ENCODE measurements at places on chromosomes 5 and 9.
A peak's percentile ranks its signal among the peaks of the same experiment; 100 is the strongest.

DNA sequence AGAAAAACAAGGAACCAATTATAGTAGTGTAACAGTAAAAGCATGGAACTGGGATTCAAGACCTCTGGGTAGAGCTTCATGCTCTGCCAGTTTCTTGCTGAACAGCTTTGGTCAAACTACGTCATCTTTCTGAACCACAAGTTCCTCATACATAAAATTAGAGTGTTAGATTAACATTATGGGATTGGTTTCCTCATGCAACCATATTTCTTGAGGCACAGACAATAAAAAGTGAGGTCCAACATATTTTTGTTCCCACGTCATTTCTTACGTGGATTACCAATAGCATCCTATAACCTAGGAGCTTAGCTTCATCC lies 354.8 kb downstream of the TMEM232 start:
- no peak for DNase-seq

DNA sequence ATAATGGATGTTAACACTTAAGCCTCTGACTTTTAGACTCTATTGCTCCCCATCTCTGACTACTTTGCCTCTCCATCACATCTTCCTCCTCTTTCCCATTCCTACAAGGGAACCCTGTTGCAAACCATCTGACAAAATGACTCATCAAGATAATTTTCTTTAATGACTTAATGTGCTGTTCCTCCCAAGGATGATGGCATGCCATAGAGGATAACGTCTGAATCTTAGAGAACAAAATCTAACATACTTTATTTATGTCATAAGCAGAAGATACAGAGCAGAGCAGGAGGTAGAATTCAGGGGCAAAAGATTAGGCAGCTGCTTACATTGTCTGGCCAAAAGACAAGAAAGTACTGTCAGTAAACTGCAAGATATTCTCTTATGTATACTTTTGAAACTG lies 76.8 kb downstream of the FGF10 start:
- no peak for DNase-seq

DNA sequence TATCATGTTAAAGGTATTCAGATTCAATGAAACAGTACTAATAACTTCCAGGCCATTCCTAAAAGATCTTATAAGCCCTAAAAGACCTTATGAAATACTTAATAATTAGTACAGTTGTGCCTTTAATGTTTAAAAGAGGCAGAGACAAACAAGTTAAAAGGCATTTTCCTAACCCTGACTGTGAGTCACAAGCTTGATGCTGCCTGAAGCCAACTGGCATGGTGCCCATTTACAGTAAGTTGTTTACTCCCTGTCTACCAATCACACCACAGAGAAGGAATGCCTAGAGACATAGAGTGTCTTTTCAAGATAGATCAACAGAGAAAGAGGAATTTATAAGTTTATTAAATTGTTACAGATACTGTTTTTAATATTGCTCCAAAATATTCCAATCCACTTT lies 47.8 kb downstream of the NR3C1 start:
- peak; percentile 5 for DNase-seq

- no peak for DNase-seq
Observed at GRCh38 chr9:113664181-113664875, 200.8 kb downstream of the RGS3 start.

DNA sequence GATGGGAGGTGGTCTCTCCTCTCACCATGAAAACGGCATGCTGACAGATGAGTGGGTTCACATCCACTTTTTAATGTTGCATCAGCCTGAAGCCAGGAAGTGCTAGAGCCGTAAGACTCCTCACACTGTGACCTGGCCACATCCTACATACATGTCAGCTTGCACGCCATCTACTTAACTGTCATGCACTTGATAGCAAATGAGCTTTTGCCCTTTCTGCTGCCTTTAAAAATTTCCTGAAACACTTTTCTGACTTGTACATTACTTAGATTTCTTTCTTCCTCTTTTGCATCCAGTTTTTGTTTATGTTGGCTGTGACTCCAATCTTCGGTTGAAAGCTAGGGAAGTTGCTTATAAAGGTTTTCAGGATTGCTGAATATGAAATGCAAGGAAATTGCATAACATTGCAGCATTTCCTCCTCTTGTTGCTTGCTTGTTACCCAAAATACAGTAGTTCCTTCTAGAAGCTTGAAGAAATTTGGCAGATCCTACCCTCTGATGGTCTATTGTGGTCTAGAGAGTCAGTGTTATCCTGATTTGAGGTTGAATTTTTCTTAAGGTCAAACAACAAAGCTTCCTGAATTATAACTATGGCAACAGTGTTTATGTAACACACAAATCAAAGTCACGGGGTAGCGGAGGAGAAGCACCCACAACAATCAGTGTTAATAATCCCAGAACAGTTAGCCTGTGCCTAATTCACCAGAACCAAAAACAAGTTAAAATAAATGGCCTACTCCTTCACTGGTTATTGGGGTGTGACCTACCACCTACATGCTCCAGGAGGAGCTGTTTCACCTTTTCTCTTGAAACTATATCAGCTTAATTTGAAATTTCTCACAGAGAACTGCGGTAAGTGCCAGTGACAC lies 232.5 kb downstream of the ARHGAP26 start:
- DNase-seq = peak; percentile 40

- no peak for DNase-seq
Observed at GRCh38 chr5:77337246-77337645, 126.8 kb downstream of the PDE8B start.

DNA sequence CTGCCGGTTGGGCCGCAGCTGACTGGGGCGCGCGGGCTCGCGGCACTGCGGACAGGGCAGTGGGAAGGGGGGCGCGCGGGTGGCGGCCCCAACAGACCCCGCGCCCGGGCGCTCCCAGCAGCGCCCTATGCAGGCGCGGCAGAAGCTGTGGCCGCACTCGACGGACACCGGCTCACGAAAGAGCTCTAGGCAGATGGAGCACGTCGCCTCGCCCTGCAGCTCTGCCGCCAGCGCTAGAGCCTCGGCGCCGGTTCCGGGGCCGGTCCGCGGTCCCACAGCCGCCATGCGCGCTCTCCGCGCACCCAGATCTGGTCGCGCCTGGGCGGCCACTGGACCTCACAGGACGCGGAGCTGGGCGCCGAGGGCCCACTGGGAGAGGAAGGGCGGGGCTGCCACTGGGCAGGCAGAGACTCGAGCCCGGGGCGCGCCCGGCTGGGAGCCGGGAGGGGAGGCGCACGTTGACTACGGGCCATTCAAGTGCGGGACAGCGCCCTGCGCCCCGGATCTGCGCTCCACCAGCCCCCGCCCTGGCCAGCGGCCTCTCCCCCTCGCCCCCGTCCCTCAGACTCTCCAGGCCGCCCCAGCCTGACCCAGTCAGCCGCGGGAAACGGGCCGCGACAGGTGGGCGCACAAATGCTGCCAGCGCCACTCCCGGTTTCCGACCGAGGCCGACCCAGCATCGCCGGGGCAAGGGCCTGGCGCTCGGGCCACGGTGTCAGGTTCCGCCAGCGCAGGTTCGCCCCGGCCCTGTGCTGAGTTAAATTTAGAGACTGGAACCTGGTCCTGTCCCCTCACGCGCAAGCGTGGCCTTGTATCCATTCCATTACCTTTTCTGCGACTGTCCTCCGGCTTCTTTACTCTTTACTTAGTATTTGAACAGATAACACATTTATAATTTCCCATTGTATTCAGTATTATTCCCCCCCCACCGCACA lies at the start of gene TRIM7:
TSS of gene TRIM7 (minus strand) at position 371 of the 935 bp plus-strand sequence. CDS start at position 285, 86 bp downstream.
- DNase-seq = no peak

- DNase-seq = no peak
Observed at GRCh38 chr5:26894719-26895263, 143.6 kb downstream of the CDH9 start.

DNA sequence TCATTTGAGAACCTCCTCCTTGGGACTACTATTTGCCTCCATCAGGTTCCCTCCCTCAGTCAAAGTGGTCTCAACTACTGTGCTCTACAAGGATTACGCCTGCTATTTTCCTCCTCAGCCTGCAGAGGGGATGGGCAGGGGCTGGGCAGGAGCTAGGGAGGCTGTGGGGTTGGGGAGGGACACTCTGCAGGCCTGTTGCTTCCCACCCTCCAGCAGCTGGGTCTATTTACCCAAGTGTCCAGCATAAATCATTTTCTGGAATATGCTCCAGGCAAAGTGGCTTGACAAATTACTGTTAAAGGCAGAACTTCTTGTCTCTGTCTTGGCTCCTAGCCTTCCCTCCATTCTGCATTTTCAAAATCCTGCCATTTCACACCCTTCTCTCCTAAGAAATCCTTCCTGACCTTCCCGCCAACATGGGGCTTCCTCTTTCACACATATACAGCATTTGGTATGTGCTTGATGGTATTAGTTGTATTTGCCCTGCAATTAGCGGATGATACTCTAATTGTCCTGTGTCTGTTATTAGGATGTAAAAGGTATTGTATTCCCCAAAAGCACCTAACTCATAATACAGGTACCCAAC lies 106.7 kb downstream of the EFNA5 start:
- no peak for DNase-seq

GRCh38 chr9:16521868-16522411 lies 348.5 kb downstream of the BNC2 start:
- no peak for DNase-seq

GRCh38 chr5:160516696-160517530 lies 95.3 kb downstream of the PTTG1 start:
- DNase-seq = no peak

GRCh38 chr5:16480821-16481538 lies 15.4 kb upstream of the ZNF622 start:
- DNase-seq = no peak

GRCh38 chr9:20771729-20772128 lies 87.7 kb downstream of the FOCAD start:
- DNase-seq = no peak

- no peak for DNase-seq
Observed at GRCh38 chr5:15904899-15905830, 274.4 kb downstream of the MARCHF11 start.

DNA sequence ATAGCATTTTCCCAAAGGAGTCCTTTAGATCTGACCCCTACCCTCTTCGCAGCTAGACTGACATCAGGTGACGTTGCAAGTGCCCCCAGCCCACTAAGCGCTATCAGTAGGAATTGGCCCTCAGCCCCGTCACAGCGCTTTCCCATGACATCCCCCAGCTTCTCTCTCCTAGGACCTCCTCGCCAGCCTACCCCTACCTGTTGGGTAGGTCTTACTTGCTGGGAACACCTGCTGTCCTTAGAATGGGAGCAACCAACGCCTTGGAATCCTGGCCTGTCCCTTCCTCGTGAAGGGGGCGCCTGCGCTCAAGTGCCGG lies 584 bp upstream of the PIP5K1B start:
- DNase-seq = no peak

GRCh38 chr5:10439692-10440091 lies 2.0 kb upstream of the ROPN1L start:
- no peak for DNase-seq

- DNase-seq = no peak
Observed at GRCh38 chr5:125325488-125326149, 579.2 kb upstream of the ZNF608 start.

- DNase-seq = no peak
Observed at GRCh38 chr9:77531400-77531799, 116.7 kb downstream of the GNA14 start.

DNA sequence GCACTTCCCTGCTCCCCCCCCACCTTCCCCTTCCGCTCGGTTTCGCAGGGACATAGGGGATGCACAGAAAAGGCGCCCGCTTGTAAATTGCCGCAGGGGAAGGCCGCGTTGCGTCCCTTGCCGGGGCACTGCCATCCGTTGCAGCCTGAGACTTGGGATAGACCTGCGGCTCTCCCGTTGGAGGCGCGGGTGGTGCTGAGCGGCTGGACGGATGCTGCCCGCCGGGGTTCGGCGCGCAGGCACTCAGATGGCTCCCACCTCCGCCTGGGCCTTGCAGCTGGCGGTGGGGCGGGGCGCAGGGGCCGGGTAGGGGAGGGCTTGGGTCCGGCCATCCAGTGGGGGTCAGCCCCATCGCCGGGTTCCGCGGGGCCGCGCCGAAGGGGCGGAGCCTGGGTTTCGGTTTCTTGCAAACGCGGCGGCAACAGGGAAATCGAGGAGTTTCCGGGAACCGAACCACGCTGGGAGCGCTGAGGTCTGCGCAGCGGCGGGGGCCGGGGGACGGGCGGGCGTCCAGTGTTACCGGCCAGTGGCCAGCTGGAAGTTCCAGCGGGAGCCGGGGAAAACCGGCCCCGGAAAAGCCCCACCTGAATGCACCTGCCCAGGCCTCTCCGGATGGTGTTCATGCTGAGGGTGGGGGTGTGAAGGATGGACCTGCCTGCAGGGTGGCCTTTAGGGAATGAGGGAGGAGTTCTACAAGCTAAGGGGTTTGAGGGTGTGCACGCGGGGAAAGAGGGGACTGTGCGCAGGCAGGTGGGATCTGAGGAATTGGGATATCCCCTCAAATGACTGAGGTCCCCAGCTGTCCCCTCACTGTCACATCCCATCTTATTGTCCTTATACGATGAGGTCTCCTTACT lies 6.3 kb upstream of the IRF1 start:
- peak; percentile 71 for DNase-seq

GRCh38 chr5:181203093-181203711 lies 1.8 kb downstream of the TRIM7 start:
- DNase-seq = no peak

GRCh38 chr5:151706906-151707305 lies 20.2 kb upstream of the SPARC start:
- no peak for DNase-seq

GRCh38 chr9:84652496-84653120 lies 16.9 kb upstream of the NTRK2 start:
- DNase-seq = no peak

DNA sequence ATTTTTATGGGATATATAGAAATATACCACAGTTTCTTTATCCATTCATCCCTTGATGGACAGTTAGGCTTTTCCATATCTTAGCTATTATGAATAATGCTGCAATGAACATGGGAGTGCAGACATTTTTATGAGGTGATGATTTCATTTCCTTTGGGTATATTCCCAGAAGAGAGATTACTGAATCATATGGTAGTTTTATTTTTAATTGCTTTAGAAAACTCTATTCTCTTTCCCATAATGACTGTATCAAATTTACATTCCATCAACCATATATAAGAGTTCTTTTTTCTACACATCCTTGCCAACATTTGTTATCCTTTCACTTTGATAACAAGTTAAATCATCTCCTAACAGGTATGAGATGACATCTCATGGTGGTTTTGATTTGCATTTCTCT lies 821.6 kb downstream of the TLE1 start:
- DNase-seq = no peak

DNA sequence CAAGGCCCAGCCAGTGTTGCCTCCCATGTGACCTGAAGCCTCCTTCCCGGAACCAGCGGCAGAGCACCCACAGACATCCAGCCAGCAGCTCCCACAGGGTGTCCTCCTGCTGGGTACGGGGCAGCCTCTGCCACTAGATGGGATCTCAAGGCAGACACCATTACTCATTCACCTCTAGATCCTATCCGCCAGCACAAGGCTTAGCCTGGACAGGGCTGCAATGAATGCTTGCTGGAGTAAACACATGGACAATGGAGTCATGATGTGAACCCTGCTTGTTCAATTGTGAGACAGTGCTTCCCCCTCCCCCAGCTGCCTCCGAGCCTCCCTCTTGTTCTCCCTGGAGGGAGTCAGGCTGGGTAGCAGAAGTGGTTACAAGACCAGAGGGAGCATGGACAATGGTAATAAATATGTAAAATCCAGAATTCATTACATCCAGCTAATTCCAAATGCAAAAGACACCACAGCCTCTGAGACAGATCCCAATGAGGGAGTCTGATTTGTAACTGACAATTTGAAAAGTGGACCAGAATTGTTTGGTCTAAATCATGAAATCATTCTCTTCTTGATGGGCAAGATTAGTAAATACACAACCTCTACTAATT lies 132.0 kb downstream of the CRB2 start:
- DNase-seq = no peak

GRCh38 chr5:167557359-167557758 lies 734.1 kb upstream of the WWC1 start:
- DNase-seq = no peak
